ENCODE measurements at places on chromosomes 13 and 19.

DNA sequence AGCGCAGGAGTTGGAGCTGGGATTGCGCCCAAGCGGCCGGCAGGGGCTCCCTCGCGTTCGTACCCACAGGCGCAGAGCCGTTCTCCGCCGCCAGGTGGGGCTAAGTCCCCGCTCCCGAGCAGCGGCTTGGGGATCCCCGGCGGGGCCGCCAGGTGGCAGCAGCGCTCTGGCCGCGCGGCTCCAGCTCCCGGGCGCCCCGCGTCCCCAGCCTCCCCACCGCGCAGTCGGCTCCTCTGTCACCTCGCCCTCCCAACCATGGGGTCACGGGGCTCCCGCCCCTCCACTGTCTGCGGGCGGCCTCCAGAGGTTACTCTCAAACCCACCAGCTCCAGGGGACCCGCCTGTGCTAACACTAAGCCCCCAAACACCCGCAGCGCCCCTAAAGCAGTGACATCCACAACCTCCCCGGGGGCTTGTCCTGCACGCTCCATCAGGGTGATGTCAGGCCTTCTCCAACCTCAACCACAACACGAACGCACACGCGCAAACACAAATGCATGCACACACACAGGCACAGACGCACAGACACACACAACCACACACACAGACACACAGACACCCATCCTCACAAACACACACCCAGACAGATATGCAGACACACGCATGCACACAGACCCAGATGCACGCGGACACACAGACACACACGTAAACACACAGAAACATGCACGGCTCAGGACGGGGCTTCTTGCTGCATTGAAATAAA, 18.4 kb upstream of the KCTD15 start:
- DNase-seq, result peak; percentile 84

GRCh38 chr19:1283207-1283916, 2.3 kb upstream of the EFNA2 start:
- no peak for DNase-seq

DNA sequence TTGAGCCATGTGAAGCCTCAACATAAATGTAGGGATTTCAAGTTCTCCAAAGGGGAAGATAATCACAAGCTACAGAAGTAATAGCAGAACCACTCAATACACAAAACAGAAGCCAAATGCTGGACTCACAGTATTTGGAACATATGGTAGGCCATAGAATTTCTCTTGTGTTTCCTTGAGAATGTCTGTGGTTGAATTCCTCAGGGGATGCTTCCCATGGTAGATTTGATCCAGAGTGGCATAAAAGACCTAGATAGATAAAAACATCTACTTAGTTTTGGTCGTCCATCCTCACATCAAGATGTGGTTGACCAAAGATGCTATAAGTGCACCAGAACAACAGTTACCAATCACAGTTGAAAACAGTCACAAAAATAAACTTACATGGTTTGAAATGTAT, 83.4 kb downstream of the MIPEP start:
- DNase-seq, result no peak

DNA sequence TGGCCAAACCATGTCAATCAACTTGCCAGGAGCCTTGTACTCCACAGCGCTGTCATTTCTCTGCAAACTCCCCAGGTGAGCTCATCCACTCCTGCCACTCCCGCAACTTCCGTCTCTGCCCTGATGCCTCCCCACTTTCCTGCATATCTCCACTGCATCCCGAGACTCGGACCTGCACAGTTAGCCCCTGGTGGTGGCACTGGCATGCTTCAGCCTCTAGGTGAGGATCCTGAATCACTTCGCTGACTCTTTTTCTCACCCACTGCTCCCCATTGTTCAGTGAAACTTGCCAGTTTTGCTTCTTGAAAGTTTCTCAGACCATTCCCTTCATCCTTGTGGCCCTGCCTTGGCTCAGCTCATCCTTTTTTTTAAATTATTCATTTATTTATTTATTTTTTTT, 3.4 kb upstream of the CTU1 start:
- no peak for DNase-seq

DNA sequence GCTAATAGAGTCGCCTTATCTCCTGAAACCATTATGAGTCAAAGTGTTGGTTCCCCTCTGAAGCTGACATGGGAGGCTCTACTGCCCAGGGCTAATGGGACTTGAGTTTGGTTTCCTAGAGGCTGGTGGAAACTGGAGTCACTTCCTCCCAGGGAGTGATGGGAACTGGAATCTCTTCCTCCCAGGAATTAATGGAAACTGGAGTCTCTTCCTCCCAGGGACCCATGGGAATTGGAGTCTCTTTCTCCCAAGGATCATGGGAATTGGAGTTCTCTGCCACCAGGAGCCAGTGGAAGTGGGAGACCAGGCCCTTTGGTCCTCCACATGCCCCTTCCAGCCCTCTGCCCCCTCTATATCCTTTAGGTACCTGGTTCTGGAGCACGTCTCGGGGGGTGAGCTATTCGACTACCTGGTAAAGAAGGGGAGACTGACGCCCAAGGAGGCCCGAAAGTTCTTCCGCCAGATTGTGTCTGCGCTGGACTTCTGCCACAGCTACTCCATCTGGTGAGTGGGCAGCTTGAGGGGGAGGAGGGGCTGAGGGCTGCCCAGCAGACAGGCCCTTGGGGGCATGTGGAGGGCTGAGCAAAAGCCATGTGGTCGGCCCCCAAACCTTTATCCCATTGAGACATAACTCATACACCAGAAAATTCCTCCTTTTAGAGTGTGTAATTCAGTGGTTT, 5.5 kb downstream of the BRSK1 start:
- DNase-seq, result no peak

DNA sequence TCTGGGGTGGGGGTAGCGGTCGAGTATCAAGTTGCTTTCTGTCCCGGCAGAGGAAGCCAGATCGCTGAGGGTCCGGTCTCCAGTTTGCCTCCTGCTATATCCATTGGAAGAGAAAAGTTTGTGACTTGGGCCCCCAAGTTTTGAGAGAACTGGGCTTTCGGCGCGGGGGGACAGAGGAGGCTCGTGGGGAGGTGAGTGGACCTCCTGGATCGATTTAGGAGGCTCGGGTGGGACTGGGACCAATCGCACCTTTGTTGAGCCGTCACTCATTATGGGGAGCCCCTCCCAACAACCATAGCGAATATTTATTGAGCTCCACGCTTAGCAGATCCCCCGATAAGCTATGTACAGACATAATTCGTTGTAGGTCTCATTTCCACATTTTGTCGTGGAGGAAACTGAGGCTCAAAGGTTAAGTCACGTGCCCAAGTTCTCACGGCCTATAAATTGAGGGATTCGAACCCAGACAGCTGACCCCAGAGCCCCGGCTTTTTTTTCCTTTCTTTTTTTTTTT, 909 bp downstream of the RFXANK start:
- no peak for DNase-seq

DNA sequence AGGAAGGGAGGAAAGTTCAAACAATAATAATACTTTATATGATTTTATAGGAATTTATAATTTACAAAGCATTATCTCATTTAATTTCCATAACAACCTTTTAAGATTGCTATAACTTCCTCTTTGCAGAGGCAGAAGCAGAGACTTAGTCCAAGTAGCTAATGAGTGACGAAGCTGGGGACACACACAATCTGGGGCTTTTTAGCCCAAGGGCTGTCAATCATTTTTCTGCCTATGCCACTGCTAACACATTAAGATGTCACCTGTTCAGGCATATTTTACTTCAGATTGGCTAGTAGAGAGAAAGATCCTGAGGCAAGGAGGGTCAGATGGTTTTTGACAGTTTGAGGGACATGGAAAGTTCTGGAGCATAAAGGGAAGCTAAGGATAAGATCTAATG, 12.6 kb downstream of the SCEL start:
- DNase-seq, result no peak

GRCh38 chr19:1825909-1826556, 14.0 kb upstream of the ATP8B3 start:
- peak; percentile 74 for DNase-seq

DNA sequence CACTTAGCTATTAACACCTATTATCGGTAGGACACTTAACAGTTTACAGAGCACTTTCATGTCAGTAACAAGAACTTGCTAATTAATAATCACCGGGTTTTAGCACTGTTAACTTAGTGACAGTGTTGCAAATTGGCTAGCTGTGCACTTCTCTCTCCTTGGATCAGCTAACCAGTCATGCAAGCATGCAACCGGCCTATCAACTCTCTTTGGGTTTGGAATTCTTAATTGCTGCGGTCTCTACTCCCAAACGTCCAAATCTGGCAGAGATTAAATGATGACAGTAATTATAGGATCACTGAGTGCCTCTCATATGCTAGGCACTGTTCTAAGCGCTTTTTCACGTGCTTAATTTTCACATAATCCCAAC, 1.2 kb downstream of the EPS15L1 start:
- no peak for DNase-seq

DNA sequence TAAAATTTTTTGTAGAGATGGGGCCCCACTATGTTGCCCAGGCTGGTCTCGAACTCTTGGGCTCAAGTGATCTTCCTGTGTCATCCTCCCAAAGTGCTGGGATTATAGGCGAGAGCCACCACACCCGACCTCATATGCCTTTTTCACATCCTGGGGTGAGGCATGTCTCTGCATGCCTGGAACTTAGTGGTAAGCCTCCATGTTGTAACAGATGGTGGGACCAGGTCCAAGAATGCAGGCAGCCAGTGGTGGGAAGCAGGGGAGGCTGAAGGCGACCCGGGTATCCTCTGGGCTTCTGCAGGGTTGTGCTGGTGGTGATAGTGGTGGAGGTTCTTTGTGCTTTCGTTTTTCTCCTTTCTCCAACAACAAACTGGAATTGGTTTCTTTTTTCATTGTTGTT, 30.1 kb upstream of the CCDC124 start:
- DNase-seq, result no peak

GRCh38 chr19:47485210-47485609, 1.2 kb upstream of the KPTN start:
- DNase-seq, result no peak

DNA sequence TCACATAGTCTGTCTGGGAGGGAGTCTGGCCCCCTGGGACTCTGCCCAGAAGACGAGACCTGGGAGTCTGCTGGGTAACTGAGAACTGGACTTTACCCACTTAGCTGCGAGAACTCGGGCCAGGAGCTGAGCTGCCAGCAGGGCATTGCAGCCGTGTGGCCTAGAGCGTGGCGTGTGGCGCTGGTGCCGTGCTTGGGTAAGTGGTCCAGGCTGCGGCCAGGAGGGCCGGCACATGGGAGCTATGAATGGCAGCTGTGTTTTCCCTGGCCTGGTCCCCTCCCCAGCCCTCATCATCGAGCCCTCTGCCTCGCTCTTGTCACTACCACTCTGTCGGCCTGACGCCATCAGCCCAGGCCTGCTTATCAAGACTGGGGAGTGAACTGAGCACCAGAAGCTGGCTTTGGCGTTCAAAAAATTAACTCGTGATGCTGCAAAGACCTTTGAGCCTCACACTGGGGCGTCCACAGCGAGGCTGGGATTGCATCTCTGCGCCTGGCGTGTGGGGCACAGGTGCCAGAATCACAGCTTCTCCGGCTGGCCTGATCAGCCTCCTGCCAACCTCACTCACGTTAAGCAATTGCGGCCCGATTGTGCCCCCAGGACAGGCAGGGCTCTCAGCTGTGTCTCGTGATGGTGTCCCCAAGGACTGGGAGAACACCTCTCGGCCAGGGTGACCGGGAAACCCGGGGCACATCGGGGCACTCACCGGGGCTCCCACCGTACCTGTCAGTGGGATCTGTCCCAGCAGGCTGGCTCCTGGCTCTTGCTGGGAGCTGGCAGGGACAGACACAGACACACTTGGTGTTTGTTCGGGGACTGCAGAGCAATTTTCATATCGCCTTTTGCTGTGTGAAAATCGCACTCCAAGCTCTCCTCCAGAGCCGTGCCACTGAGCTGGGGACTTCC, 85.9 kb downstream of the KDM4B start:
- DNase-seq, result no peak

GRCh38 chr13:113567681-113568080, 16.9 kb upstream of the TFDP1 start:
- no peak for DNase-seq

- DNase-seq, result no peak
These were observed 5.2 kb downstream of the TMEM255B start for GRCh38 chr13:113763961-113764792.

DNA sequence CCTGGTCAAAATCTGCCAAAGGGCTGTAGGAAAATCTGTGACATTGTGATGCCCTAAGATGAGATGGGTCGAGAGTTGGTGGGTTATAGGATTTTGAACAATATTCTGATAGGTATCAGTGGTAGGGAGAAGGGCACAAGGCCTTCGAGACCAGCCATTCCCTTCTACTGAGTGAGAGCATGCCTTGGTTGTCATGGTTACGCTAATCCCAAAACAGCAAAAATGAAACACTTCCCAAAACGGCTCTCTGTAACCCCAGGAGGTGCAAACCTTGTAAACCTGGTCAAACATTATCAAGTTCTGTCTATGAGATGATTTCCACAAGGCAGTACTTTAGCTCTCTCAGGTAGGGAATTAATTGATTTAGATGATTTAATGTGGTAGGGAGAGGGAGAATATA, 158.7 kb upstream of the RNF113B start:
- DNase-seq, result no peak

GRCh38 chr19:6372594-6373095, at the start of gene ALKBH7:
Gene ALKBH7, plus strand, starts transcription at chr19:6372794. Its CDS starts 27 bp downstream, at chr19:6372821.
- DNase-seq, result peak; percentile 99
